ENCODE measurements at places on chromosomes 7 and 10.

DNA sequence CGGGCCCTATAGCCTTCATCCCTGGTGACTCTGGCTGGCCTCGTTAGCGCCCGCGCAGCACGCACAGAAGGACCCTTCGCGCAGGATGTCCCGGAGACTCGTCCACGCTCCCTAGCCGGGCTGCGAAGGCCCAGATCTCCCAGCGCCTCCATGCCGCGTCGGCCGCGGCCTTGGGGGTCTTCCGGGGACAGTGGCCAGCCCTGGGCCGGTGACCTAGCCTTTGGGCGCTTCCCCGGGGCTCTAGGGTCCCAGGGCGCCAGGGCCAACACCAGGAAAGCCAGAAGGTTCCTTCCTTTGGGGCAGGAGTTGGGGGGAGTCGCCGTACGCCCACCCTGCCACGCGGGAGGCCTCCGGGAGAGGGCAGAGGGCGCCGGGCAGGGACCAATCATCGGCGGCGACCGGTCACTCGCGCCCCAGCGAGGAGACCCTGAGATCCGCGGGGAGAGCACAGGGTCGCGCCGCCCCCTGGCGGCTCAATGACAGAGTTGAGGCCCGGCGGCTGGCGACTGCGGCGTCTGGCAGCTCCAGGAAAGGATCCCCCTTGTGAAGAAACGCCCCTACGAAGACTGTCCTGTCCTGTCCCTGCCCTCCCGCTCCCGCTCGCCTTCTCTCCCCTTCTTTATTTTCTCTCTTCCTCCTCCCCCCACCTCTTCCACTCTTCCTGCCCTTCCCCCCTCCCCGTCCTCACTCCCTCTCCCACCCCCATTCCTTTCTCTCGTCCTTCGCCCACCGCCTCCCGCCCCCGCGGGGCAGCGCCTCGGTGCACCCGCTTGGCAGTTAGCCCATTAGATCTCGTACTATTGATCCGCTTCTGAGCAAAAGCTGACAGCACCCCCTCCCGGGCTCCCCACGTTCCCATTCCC lies 62.3 kb upstream of the LBX1 start:
- DNase-seq = no peak

GRCh38 chr10:52378124-52378523 lies 64.0 kb downstream of the DKK1 start:
- DNase-seq = no peak

DNA sequence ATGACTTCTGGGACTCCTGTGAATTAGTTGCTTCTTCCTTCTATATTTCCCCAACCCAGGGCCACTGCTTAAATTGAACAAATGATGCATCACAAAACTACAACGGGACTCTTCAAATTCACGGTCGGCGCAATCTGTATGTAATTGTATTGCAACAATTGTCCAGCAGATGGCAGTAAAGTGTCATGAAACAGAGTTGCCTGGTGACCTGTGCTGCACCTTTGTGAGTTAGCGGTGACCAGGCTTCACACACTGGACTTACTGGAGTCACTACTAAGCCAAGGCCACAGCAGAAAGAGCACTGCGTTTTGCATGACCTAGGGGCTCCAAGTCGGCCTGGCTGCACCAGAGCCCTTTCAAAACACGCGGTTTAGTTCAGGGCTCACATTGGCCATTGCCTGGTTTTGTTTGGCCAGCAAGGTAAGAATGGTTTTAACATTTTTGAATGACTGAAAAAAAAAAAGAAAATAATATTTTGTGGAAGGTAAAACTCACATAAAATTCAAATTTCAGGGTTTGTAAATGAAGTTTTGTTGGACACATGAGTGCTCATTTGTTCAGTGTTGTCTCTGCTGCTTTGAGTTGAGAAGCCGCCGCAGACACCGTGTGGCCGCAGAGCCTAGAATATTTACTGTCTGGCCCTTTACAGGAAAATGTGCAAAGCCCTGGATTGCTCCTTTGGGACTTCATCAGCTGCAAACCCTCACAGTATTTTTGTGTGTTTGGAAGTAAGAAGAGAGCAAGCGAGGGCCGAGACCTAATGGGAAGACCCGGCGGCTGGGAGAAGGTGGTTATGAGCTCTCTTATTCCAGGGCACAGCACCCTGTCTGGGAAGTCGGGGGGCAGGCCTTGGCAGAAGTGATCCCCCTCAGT lies 23.2 kb upstream of the ZNF32 start:
- DNase-seq = peak; percentile 62

DNA sequence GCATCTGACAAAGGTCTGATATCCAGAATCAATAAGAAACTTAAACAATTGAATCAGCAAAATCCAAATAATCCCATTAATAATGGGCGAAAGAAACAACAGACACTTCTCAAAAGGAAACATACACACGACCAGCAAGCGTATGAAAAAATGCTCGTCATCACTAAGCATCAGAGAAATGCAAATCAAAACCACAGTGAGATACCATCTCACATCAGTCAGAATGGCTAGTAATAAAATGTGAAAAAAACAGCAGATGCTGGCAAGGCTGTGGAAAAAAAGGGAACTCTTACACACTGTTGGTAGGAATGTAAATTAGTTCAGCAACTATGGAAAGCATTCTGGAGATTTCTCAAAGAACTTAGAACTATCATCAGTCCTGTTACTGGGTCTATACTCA lies 496.7 kb downstream of the SH2D4B start:
- DNase-seq = no peak
